ENCODE measurements at places on chromosomes 6 and 20. TPM values are rescaled to one million over a fixed set of nuclear protein-coding genes. Genes with fewer than 3 reads are reported as not detected.

Gene CALHM4
- total RNA-seq = 0.87 TPM

Gene RAET1L
- not detected for total RNA-seq

Gene C6orf120
- 37.9 TPM for total RNA-seq

Gene SRSF6
- 49.4 TPM for total RNA-seq

Gene C6orf163
- total RNA-seq = 0.74 TPM

Gene SLC22A16
- not detected for total RNA-seq

Gene TRIM15
- not detected for total RNA-seq

Gene NKAPL
- total RNA-seq = 1.3 TPM

Gene PROKR2
- total RNA-seq = not detected

Gene LCA5
- total RNA-seq = 4.6 TPM

Gene SLC17A1
- total RNA-seq = not detected

Measured in mammary microvascular endothelial cell (primary cell).